CD4-positive, alpha-beta T cell (primary cell): ENCODE measurements at places on chromosomes 2 and 18. TPM values are rescaled to one million over a fixed set of nuclear protein-coding genes. Genes with fewer than 3 reads are reported as not detected.

GPR39 gene
- total RNA-seq: not detected

RAB6C gene
- total RNA-seq: not detected

RUFY4 gene
- total RNA-seq: 0.78 TPM

CAPN14 gene
- total RNA-seq: 0.20 TPM

LYG2 gene
- not detected for total RNA-seq

RHOB gene
- total RNA-seq: 26.6 TPM

ARHGEF33 gene
- not detected for total RNA-seq
